ENCODE measurements at places on chromosomes 6 and 20.

DNA sequence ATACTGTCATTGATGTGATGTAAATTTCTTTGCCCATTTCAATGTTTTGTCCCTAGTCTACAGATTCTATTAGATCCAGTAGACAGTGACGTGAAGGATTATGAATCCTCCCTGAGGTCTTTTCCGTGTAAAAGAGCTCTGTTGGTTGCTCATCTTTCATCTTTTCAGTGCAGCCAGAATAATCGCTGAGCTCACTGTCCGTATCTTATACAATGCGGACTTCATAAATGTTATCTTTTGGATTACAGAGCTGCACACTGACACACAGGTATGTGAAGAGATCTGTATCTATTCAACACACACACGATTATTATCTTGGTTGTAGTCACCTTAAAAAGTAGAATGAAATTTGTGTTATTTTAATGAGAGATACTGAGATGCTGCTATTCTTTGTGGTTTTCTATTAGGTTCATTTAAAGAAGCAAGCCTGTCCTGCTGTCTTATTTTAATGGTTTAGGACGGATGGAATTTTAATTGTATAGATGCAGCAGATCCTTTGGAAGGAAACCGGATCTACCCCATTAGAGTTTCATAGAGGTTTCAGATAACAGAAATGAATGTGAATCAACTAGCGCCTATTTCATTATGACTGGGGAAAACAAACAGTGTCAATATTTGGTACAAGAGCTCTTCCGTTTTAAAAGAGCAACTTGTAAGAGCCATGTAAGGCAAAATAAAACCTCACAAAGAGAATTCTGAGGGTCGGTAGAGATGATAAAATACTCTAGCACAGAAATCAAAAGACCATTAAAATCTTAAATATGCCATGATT lies 79.4 kb downstream of the BMP6 start:
- DNase-seq: no peak
- no peak overlapping the region for H3K27ac ChIP-seq
- no peaks in the 10 kb centered on the region for H3K4me1 ChIP-seq
- H3K27me3 ChIP-seq: no peaks in the 10 kb centered on the region

DNA sequence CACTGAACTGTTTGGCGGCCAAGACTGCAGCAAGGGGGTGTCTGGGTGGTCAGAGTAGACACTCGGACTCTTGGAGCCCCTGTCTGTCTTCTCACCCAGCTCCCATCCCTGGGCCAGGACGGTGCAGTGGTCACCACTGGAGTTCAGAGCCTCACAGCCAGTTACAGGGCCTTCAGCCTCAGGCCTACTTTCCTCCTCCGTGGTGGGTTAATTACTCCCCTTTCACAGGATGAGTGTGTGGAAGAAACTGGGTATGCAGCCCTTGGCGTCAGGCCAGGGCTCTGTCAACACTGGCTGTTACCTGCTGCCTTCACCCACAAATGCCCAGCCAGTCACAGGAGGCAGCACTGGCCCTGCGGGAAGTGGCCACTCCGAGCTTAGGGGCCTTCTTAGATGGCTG lies 1.8 kb upstream of the YTHDF1 start:
- H3K27ac ChIP-seq: no peak overlapping the region
- DNase-seq: no peak
- no peaks in the 10 kb centered on the region for H3K27me3 ChIP-seq
- no peaks in the 10 kb centered on the region for H3K4me1 ChIP-seq
- no peak overlapping the region for H3K4me3 ChIP-seq
- H3K36me3 ChIP-seq: peaks cover 27% of the 10 kb centered on the region

- peaks cover 2% of the 10 kb centered on the region for H3K36me3 ChIP-seq
- H3K27ac ChIP-seq: no peak overlapping the region
- no peak for DNase-seq
- H3K4me3 ChIP-seq: no peak overlapping the region
- H3K27me3 ChIP-seq: no peaks in the 10 kb centered on the region
Measured at GRCh38 chr6:42742116-42742894, 3.6 kb downstream of the TBCC start.

DNA sequence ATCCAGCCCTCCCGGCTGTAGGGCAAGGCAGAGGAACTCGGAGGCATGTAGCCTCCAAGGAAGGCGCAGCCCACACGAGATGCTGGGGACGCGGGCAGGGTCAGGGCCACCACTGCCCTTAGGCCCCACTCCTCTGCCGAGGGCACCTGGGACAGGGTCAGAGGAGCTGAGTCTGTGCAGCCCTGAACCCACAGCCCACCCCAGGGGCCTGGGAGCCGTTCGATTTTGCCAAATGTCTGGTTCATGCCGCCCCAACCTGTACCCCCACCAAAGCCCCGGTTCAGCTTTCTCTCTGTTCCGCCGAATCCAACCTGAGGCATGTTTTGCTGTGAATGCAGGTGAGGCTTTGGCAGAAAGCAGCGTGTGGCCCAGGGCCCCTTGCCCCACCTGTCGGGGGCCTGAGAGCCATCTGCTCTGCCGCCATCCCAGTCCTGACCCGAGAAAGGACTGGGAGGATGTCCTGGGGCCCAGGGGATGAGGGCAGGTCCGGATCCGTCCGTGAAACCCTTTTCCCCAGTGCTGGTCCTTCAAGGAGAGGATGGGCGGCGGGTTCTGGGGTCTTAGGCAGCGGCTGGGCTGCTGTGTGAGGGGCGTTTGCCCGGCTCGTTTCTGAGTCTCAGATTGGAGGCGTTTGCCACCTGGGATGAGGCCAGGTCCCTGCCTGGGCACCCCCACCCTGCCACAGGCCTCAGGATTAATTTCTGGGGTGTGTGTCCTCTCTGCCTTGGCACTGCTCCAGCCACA lies 79.3 kb upstream of the GATA5 start:
- H3K36me3 ChIP-seq: no peaks in the 10 kb centered on the region
- peaks cover 7% of the 10 kb centered on the region for H3K27me3 ChIP-seq
- H3K4me1 ChIP-seq: no peaks in the 10 kb centered on the region

DNA sequence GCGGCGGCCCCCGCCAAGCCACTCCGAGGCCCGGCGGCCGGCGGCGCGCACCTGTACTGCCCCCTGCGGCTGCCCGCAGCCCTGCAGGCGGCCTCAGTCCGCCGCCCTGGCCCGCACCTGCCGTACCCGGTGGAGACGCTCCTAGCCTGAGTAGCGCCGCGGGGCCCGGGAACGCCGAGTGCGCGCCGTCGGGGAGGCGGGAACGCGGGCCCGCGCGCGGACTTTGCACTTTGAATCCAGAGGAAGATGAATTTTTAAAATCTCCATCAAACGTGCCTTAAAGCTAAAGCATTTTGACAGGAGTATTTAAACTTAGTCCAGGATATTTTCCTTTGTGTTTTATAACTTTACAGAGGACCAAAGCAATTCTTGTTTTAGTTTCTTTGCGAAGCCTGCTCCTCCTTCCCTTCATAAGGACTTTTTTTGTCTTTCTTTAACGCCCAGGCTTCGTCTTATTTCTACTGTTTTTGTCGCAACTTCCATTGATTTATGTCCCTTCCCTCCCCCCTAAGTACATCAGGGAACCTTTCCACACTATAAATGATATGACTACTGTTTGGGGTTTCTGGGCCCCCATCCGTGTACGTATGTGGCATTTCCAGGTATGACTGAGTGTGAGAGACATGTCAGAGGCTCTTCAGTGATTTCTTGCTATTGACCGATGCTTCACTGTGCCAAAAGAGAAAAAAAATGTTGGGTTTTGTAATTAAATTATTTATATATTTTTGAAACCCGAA lies 2.0 kb downstream of the FOXQ1 start:
- peaks cover 4% of the 10 kb centered on the region for H3K36me3 ChIP-seq
- no peaks in the 10 kb centered on the region for H3K4me1 ChIP-seq
- peaks cover 60% of the 10 kb centered on the region for H3K27me3 ChIP-seq
- no peak overlapping the region for H3K27ac ChIP-seq
- peak overlapping the region; percentile 73 for H3K4me3 ChIP-seq

GRCh38 chr6:71349976-71350615 lies 61.5 kb downstream of the OGFRL1 start:
- no peaks in the 10 kb centered on the region for H3K4me1 ChIP-seq
- no peaks in the 10 kb centered on the region for H3K27me3 ChIP-seq
- H3K4me3 ChIP-seq: no peak overlapping the region

GRCh38 chr6:85551264-85551663 lies 42.4 kb downstream of the SNX14 start:
- no peak for DNase-seq
- H3K27ac ChIP-seq: no peak overlapping the region
- peaks cover 9% of the 10 kb centered on the region for H3K36me3 ChIP-seq
- no peak overlapping the region for H3K4me3 ChIP-seq
- no peaks in the 10 kb centered on the region for H3K27me3 ChIP-seq
- no peaks in the 10 kb centered on the region for H3K4me1 ChIP-seq

GRCh38 chr6:36028877-36029324 lies 1.3 kb downstream of the MAPK14 start:
- H3K27ac ChIP-seq: no peak overlapping the region
- H3K27me3 ChIP-seq: no peaks in the 10 kb centered on the region
- H3K36me3 ChIP-seq: peaks cover 3% of the 10 kb centered on the region

DNA sequence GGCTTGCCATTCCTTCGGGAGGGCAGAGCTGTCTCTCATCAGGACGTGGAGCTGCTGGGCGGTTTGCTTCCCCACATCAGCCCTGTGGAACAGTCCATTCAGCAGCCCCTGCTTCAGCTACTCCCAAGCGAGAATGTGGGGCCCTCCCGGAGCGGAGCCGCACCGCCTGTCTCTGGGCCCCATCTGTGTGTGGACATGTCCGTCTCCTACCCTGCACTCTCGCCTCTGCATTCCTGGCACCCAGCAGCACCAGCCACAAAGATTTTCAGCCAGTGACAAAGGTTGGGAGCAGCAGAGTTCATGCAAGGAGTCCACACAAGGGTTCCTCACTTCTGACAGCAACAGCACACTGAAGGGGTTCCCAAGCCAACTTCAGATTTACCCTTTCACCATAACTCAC lies 29.0 kb upstream of the SLC22A1 start:
- H3K36me3 ChIP-seq: peaks cover 74% of the 10 kb centered on the region
- DNase-seq: no peak
- no peak overlapping the region for H3K27ac ChIP-seq
